Mesenteric fat pad (tissue), 1 donor: ENCODE measurements at places on chromosomes 7 and 10.

DNA sequence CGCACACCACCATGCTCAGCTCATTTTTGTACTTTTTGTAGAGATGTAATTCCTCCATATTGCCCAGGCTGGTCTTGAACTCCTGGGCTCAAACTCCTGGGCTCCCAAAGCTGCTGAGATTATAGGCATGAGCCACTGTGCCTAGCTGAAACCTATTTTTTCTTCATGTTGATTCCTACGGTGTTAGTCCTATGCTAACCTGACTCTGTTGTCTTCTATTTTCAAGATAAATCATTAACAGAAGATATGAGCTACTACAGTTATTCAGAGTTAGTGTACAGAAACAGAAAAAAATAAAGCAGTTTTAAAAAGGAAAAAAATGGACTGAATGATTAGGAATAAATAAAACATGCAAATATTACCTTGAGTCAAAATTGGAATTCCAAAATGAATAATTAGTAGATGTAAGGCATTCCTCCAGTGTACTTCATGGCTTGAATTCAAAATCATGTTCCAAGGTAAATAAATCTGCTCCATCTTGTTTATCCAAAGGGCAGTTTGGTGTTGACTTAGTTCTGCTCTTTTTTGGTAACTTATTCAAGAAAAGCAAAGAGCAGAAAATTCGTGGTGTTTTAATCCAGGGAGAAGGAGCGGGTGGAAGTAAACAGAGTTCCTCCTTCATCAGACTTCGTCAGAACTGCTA lies 185.8 kb downstream of the CACNB2 start:
- DNase-seq, result no peak

- no peak for DNase-seq
These were observed 240.5 kb downstream of the BBS9 start for GRCh38 chr7:33369888-33370287.

DNA sequence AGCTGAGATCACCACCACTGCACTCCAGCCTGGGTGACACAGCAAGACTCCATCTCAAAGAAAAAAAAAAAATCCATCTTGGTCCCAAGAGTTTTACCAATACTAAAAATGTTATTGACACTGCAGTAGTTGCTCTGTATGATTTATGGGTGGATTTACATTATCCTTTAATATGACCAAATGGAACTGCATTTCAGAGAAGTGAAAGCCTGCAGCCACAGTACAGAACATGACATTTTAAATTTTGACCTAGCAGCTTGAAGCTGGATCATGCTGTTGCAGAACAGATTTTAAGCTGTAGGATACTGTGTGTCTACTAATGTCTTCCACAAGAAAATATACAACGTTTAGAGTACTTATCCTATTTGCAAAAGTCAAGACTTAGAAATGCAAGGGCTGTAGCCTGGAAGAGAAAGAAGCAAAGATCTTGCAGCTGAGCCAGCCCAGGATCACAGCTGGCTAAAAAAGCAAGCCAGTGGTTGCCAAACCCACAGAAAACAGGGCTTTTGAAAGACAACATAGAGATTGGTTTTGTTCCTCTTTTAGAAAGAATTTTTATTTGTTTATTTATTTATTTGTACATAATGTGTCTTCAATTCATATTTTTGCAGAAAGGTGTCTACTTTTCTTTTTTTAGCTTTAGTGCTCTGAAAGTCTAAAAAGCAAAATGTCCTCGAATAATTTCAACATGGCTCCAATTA lies 55.2 kb upstream of the WNT16 start:
- no peak for DNase-seq

- DNase-seq, result no peak
These were observed 94.0 kb downstream of the GRK5 start for GRCh38 chr10:119301397-119301796.

DNA sequence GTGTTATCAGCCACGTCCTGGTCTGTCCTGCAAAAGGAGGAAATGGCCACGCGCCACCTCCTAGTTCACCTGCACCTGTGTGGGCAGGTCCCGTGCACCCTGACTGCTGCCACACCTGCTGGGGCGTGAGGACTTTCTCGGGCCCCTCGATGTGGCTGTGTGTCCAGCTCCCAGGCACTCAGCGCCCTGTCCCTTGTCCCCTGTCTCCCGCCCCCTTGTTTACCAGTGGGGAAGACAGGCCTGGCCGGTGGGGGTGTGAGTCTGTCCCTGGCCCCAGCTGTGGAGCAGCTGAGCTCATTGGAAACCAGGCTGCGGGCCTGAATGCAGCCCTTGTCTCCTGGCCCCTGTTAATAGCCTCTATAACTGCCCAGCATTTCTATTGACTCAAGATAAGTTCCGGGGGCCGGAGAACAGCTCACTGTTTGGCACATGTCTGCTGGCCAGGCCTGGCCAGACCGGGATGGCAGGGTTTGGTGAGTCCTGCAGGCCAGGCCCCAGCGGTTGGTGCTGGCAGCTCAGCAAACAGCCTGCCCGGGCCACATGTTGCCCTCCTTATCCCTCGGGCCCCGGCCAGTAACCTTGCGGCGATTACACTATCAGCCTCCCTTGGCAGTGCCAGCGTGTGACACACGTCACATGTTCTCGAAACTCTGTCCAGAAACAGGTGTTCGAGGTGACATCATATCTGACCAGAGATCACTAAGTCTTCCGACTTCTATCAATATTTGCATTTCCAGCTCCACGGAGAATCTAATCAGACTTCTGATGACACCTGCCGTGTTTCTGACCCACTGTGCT lies 52.1 kb downstream of the FOXL3 start:
- no peak for DNase-seq

GRCh38 chr7:64965594-64965993 lies 25.2 kb downstream of the ZNF117 start:
- no peak for DNase-seq

DNA sequence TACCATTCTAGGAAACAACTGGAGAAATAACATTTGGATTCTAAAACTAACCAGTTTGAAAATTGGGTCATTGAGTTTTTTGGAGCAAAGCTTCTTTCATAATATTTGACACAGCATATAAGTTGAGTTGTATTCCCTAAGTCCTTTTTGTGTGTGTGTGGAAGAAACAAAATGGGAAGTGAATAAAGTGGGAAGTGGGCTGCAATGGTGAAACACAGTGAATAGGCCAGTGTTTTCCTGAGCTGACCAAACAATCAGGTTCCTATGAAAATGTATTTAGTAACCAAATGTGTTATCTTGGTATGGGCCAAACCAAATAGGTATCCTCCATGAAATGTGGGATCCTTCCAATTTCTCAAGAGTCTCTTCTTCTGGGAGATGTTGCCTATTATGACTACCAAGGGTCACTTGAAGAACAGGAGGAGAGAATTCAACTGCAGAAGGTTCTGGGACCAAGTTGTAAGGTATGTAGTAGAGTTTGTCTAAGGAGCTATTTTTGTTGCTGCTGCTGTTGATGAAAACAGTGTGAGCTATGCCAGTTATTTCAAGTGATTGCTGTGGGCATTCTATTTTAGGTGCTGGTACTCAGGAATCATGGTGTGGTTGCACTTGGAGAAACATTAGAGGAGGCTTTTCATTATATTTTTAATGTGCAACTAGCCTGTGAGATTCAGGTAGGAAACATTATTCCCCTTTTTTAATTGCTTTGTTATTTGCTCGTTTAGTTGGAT lies 88.3 kb upstream of the MXI1 start:
- DNase-seq, result no peak

GRCh38 chr7:157282141-157282801 lies 54.5 kb upstream of the DNAJB6 start:
- no peak for DNase-seq

GRCh38 chr7:1526271-1526754 lies 4.2 kb upstream of the MAFK start:
- no peak for DNase-seq

- DNase-seq, result peak; percentile 84
These were observed 1.1 kb downstream of the GRID1 start for GRCh38 chr10:86365346-86366032.

DNA sequence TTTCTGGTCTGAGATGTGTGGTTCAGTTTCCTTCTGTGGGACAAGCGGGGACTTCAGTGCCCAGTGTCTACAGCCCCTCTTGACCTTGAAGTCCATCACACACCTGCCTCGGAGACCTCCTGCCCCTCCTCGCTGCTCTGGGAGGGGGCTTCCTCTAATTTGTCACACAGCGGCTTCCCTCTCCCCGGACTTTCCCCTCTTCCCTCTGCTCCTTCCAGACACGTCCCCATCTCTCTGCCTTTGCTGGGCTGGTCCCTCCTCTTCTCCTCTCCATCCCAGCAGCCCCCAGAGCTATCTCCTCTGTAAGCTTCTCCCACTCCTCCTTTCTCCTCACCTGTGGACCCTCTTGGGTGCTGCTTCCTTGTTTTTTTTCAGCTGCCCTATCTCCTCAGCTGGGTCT lies 122.2 kb upstream of the SORCS3 start:
- DNase-seq, result peak; percentile 82

DNA sequence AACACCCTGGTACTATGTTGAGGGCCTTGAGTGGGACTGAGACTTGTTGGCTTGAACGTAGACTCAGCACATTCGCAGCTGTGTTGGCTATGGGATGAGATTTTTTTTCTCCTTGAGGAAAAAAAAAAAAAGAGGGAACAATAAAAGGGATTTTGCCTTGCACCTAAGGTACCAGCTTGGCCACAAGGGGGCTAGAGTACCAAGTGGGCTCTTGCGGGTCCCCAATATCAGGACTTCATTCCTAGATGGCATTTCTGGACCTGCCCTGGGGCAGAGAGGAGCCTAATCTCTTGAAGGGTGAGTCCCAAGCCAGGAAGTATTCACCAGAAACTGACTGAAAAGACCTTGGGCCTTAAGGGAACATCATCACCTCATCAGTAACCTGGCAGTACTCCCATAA lies 1083.6 kb upstream of the PHF14 start:
- DNase-seq, result no peak

GRCh38 chr7:2172311-2173188 lies 60.2 kb downstream of the MAD1L1 start:
- DNase-seq, result peak; percentile 73

DNA sequence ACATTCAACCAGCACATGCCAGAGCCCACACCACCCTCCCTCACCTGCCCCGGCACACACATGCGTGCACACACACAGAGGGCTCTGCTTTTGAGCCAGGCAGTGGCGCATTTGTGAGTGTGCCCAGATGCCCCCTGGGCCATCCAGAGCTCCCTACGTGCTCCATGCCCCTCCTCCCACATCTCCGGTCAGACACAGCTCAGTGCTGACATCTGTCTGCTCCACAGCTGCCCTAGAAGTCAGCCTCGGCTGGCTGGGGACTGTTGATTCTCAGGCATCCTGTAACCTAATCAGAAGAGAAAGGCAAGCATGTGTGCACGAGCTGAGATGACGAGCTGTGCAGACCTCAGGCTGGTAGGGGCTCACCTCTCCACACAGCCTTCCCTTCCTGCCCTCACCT lies 135.1 kb downstream of the ZMIZ1 start:
- no peak for DNase-seq

- no peak for DNase-seq
These were observed 41.4 kb upstream of the NPFFR1 start for GRCh38 chr10:70324951-70325781.

DNA sequence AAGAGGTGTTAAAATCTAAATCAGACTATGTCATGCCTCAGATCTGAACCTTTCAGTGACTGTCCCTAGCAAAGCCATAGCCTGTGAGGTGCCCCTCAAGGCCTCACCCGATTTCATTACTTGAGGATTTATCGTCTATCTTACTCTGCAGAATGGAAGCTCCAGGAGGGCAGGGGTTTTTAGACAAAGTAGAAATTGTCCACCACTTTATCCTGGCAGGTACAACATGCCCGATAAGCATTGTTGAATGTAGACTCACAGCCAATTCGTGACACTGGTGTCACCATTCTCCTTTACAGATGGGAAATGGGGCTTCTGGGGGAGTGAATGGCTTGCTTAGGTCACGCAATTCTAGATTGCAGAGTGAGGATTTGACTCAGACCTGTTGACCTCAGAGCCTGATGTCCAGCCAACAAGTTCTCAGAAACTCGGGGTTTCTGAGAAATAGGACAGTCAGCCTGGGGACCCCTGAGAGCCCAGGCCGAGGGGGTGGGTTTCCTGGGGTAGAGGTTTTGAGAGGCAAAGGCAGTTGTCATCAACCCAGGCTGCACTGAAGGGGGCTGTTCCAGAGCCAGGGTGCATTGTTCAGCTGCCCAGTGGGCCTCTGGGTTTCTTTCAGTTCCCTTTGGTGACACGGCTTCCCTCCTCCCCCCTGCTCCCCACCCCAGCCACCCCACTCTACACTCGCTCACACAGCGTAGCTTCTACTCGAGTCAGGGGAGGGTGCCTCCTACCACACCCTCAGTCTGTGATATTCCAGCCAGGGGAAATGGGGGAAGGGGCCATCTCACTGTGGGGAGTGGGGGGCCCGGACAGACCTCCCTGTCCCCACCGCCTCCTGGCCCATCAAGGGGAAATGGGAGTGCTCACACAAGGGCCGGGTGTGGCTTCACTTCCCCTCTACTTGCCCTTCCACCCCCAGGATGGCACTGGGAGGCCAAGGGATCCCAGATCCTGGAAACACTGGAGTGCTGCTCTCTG lies 3.1 kb upstream of the IRF5 start:
- no peak for DNase-seq

DNA sequence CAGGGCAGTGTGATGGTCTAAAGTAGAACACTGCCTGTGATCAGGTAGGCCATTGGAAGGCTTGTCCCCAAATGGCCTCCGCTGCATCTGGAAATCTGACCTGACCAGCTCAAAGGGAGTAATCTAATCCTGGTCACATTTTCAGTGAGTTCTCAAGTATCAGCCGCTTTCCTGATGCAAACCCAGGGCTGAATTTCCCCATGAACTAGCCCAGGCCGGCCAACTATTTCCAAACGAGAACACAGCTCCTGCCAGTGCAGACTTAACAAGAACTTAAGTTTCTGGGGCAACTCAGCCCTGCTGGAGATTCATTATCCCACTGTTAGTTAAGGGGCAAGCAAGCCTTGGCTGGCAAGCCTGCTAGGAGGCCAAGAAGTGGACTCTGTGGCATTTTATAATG lies 59.6 kb upstream of the FAM180A start:
- no peak for DNase-seq

DNA sequence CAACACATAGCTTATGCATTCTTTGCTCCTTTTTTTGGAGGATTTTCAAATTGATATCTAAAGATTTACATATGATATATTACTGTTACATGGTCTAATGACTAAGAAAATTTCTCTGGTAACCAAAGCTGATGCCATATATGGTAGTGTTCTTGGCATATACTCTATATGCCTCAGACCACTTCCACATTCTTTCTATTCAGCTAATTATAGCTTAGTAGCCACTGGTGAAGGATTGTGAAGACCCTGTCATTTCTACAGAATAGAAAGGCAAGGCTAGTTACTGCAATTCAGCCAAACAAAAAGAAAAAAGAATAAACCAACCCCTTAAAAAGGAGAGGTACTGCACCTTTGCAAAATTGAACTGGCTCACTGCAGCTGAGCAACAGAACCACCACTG lies 3.7 kb downstream of the PURB start:
- DNase-seq, result no peak
